ENCODE measurements at places on chromosomes 5 and 9.

- no peak for DNase-seq
Observed at GRCh38 chr5:124583469-124584350, 162.7 kb downstream of the ZNF608 start.

- DNase-seq: no peak
Observed at GRCh38 chr9:96674906-96675538, 19.9 kb upstream of the PRXL2C start.

- DNase-seq: peak; percentile 39
Observed at GRCh38 chr5:143182901-143183820, 220.3 kb downstream of the NR3C1 start.

DNA sequence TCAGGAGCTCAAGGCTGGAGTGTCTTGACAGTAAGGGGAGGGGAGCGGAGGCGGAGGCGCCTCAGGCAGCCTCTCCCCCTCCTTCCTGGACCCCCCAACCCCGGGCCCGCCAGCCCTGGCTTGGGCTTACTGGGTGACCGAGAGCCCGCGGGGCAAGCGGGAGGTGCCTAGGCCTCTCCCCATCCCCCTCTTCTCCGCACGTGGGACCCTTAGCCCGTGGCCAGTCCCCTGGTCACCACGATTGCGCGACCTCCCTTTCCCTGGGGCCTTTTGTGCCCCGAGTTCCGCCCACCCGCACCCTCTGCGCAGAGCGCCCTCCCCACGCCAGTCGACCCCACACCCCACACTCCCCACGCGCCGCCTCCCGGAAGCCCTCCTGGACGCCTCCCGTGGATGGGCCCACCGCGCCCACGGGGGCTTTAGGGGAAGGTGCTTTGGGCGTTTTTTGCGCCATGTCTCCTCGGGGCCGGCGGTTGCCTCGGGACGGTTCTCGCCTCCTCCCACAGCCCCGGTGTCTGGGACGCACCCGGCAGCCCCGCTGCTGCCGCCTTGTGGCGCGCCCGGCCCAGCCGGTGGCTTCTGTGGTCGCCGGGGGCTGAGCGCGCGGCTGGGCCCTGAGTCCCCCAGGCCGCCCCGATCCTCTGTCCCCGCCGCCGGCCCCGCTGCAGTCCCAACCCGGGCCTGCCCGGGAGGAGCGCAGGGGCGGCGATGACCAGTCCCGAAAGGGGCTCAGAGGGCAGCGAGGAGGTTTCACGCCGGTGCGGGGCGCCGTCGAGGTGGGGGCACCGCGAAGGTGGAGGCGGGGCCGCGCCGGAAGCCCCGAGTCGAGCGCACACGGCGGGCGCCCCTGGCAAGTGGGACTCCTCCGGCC, 3.2 kb downstream of the TOR4A start:
- no peak for DNase-seq

GRCh38 chr9:29297592-29297991, 1724.3 kb upstream of the C9orf72 start:
- no peak for DNase-seq

GRCh38 chr5:59749782-59750520, 143.6 kb downstream of the PDE4D start:
- no peak for DNase-seq

DNA sequence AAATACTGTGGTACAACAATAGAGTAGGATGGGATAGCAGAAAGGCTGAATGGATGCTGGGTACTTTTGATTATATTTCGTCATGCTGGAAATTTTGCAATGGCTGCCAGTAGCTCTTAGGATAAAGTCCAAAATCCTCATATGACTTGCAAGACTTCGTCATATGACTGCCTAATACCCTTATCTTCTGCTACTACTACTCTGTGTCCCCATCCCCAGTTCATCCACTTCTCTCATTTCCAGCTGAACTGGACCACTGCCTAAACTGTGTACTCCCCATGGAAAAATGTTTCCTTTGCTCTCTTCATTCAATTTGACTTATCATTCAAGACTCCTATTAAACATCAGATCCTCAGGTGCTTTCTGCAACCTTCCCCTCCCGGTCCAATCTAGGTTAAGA, 212.9 kb downstream of the BRINP1 start:
- DNase-seq: no peak

- no peak for DNase-seq
Observed at GRCh38 chr9:35562895-35563780, 41.9 kb upstream of the TESK1 start.

- DNase-seq: no peak
Observed at GRCh38 chr9:77183581-77183980, 6.2 kb downstream of the VPS13A start.

GRCh38 chr9:120475341-120475740, 104.6 kb downstream of the CDK5RAP2 start:
- DNase-seq: no peak

GRCh38 chr5:149559706-149560105, 8.5 kb upstream of the CSNK1A1 start:
- no peak for DNase-seq

GRCh38 chr9:108889649-108890067, 27.6 kb downstream of the ACTL7A start:
- no peak for DNase-seq

DNA sequence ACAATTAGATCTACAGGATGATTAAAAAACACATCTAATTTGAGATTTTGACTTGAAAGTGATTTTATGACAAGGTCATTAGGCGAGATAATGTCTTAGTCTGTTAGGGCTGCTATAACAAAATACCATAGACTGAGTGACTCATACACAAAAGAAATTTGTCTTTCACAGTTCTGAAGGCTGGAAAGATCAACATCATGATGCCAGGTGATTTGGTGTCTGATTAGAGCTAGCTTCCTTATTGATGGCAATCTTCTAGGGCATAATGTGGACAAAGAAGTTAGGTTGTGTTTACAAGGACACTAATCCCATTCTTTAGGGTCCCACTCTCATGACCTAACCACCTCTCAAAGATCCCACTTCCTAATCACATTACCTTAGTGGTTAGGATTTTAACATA, 256.7 kb downstream of the TUSC1 start:
- no peak for DNase-seq

Measured in activated CD8-positive, alpha-beta memory T cell treated with anti-CD3 and anti-CD28 coated beads for 4 hours (primary cell).